ENCODE measurements at places on chromosomes 3 and 15. TPM values are rescaled to one million over a fixed set of nuclear protein-coding genes. Genes with fewer than 3 reads are reported as not detected.

- peak; percentile 40 for DNase-seq
Measured at GRCh38 chr3:186137051-186137685, 28.3 kb upstream of the ETV5 start.

- no peak for DNase-seq
Measured at GRCh38 chr15:58312031-58312430, 119.8 kb upstream of the LIPC start.

GRCh38 chr3:124360155-124360554 is 368.2 kb upstream of the ROPN1 start:
- DNase-seq: no peak

GRCh38 chr15:77632534-77633133 is at the start of gene LINGO1:
Gene LINGO1, minus strand, starts transcription at chr15:77632912. Its CDS starts 597 bp downstream, at chr15:77632315.
- DNase-seq: peak; percentile 81

- DNase-seq: no peak
Measured at GRCh38 chr15:90105521-90105920, 3.3 kb upstream of the IDH2 start.

- DNase-seq: no peak
Measured at GRCh38 chr3:123431658-123432324, 17.1 kb downstream of the ADCY5 start.

GRCh38 chr3:147424581-147425387 is 15.6 kb downstream of the ZIC1 start:
- no peak for DNase-seq

DNA sequence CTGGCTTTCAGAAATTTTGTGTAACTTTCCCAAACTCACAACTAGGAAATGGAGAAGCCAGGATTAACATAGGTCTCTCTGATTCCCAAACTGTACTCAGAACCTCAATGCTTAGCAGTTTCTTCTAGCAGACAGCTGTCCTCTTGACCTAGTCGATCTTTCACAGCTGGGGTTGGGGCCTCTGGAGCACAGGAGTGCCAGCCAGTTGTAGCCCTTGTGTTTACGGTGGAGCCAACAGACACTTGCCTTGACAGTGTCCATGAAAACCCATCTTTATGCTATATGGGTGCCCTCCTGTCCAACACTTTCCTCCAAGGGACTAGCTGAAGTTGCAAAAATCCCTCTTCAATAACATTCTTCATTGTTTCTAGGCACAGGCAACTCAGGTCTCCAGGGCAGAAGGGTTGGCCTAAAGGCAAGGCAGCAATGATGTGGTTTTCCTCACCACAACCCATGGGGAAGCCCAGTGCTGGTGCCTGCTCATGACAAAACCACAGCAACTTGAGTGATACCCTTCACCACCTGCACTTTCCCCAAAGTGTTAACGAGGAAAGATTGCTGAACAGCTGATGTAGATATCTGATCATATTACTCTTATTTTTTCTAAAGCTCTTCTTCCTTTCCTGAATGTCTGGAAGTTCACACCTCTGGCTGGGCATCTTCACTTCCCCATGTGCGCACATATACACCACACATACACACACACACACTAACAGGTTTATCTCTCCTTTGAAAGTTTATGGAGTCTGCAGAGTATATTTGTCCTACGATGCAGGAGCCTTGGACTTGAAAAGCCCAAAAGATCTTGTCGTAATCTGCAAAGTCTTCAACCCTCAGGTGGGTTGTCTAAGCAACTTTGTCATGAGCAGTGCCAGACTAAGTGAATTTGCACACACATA is 11.0 kb upstream of the KNG1 start:
- no peak for DNase-seq

DNA sequence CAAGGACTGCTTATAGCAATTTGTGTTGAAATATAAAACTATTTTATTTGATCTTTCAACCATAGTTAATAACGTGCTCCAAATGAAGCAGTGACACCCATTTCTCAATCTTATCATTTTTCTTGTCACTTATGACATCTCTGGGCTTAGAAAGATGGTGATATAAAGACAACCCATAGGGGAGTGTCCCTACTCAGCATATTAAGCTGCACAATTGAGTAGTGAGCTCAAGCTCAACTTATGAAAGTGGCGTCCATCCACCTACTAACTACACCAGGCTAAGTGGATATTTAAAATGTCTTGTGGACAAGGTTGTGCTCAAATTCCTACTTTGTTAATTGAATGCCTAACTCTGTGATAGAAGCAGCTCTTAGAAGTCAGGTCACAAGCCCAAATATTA is 46.7 kb downstream of the SLC9C1 start:
- DNase-seq: no peak

DNA sequence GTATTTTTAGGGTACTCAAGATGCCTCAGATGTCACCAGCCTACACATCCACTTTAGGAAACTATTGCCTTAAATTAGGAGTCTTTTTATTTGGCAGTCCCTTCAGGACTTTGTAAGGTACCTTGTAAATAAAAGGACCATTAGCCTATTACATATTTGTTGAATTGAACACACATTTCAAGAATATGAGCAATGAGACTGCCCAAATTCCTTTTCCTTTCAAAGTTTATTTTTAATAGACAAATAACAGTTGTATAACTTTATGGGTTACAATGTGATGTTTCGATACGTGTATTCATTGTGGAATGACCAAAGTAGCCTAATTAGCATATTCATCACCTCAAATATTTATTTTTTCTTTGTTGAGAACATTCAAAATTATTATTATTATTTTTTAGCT is 176.7 kb upstream of the PDZRN3 start:
- DNase-seq: no peak

The FOXB1 gene
- total RNA-seq: not detected

The ZNF660 gene
- total RNA-seq: 19.9 TPM

The KLHL40 gene
- total RNA-seq: not detected

The CFAP92 gene
- total RNA-seq: 1.4 TPM

The PRRT3 gene
- 12.1 TPM for total RNA-seq

The C2CD4A gene
- not detected for total RNA-seq

Data from endodermal cell (in vitro differentiated cells).